ENCODE measurements at places on chromosomes 5 and 9.

- DNase-seq, result no peak
These were observed 270.6 kb downstream of the FAM170A start for GRCh38 chr5:119899981-119900380.

DNA sequence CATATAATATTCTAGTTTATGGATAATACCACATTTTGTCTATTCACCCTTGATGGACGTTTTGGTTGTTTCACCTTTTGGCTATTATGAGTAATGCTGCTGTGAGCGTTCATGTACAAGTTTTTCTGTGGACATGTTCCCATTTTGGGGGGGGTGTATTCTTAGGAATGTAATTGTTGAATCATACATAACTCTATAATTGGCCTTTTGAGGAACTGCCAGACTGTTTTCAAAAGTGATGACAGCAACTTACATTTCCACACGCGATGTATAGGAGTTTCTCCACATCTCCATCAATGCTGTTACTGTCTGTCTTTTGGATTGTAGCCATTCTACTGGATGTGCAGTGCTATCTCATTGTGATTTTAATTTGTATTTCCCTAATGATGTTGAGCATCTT, 69.8 kb downstream of the SLC46A2 start:
- no peak for DNase-seq

GRCh38 chr9:115649991-115650472, 503.6 kb upstream of the PAPPA start:
- peak; percentile 76 for DNase-seq

DNA sequence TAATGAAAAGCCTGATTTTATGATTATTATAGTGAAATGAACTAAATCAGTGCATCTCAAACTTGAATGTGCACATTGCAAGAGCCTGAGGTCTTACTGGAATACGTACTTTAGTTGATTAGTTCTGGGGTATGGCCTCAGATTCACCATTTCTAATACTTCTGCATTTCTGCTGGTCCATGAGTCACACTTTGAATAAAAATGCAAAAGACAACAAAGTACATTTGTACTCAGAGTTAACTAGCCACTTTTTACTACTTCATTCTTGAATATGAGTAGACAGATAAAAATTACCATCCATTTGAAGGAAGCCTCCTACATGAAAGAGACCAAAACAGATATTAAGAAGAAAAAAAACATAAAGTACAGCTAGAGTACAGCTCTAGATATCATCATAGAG, 27.1 kb upstream of the PRR16 start:
- no peak for DNase-seq

GRCh38 chr5:140216478-140217074, 41.6 kb downstream of the CYSTM1 start:
- DNase-seq, result no peak

DNA sequence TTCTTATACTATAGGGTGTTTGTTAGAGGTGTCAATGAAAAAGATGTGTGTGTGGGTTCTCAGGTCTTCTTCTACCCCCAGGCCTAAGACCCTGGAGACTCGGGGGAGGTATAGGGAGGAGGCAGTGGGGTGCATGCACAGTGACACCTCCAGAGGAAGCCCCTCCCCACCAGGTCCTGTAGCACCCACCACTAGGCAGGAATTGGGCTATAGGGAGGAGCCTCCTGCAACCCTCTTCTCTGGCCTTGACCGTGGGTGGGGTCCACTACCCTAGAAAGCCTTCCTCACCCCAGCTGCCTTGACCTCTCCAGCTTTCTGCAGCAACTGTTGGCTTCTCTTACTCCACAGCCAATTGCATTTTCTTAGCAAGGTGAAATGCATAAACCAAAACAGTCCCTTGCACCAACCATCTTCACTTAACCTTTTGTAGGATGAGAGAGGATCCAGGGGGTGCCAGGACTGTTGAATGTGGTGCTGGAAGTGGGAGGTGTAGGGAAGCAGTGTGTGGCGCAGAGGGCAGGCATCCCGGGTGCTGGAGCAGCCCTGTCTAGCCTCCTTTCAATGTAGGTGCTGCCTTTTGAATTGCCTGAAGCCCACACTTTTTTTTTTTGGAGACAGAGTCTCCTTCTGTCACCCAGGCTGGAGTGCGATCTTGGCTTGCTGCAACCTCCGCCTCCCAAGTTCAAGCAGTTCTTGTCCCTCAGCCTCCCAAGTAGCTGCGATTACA, 128.5 kb downstream of the RGS3 start:
- DNase-seq, result no peak

DNA sequence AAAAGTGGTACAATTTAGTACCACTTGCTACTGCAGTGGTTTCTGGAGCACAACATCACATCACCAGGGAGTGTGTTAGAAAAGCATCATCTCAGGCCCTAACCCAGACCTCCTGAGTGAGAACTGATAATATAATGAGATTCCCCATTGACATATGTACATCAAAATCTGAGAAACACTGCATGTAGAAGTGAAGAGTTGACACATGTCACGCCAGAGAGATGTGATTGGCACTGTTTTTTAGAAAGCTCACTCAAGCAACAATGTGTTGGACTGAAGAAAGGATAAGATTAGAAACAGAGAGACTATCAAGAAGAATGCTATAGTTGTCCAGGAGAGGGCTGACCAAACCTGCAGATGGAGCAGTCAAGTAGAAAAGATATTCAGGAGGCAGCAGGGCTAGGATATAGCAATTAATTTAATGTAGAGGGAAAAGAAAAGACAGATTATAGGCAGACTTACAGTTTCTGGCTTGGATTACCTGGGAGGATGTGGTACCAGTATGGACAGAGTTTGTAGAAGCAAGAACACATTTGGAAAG, 324.4 kb upstream of the ADAMTSL1 start:
- no peak for DNase-seq

- DNase-seq, result no peak
These were observed 245.5 kb downstream of the AUH start for GRCh38 chr9:91116211-91116610.

DNA sequence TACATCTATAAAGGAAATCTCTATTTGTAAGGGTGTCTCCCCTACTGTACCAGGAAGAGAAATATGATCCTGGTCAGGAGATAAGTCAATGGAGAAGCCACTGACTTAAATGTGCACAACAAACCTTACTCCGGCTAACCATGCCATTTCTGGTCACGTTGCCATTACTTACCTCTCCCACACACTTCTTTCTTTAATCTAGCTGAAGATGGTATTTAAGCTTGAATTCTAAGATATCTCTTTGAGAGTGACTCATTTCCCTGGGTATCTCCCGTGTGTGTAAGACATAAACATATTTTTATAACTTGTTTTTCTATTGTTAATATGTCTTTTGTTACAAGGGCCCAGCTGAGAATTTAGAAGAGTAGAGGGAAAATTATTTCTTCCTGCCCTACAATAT, 296.6 kb downstream of the SEMA5A start:
- no peak for DNase-seq

- DNase-seq, result no peak
These were observed 90.6 kb upstream of the MIER3 start for GRCh38 chr5:57042524-57042931.

DNA sequence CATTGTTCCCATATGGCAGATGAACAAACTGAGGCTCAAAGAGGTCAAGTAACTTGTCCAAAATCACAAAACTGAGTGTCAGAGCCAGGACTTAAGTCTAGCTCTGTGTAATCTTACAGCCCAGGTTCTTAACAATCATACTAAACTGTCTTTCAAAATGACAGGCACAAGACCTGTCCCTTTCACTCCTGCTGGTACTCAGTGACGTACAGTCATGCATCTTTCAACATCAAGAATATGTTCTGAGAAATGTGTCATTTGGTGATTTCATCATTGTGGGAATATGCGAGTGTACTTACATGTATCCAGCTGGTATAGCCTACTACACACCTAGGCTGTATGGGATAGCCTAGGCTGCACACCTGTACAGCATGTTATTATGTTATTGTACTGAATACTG, 646.8 kb upstream of the WWC1 start:
- DNase-seq, result no peak

DNA sequence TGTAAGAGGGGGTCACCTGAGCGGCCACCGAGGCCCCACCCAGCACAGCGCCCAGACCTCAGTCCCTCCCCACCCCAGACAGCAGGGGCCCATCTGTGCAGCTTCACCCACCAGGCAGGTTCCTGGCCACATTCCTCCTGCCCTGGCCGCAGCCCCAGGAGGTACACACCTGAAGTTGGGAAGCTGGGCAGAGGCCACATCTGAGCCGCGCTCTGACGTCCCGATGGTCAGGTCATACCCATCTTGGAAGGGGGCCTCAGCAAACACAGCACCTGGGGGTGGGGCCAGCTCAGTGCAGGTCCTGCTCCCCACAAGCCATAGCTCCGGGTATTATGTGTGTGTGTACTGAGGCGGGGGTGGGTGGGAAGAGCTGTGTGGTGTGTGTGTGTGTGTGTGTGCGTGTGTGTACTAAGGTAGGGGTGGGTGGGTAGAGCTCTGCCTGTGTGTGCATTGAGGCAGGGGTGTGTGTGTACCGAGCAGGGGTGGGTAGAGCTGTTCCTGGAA, 5.6 kb downstream of the SPOUT1 start:
- DNase-seq, result no peak

DNA sequence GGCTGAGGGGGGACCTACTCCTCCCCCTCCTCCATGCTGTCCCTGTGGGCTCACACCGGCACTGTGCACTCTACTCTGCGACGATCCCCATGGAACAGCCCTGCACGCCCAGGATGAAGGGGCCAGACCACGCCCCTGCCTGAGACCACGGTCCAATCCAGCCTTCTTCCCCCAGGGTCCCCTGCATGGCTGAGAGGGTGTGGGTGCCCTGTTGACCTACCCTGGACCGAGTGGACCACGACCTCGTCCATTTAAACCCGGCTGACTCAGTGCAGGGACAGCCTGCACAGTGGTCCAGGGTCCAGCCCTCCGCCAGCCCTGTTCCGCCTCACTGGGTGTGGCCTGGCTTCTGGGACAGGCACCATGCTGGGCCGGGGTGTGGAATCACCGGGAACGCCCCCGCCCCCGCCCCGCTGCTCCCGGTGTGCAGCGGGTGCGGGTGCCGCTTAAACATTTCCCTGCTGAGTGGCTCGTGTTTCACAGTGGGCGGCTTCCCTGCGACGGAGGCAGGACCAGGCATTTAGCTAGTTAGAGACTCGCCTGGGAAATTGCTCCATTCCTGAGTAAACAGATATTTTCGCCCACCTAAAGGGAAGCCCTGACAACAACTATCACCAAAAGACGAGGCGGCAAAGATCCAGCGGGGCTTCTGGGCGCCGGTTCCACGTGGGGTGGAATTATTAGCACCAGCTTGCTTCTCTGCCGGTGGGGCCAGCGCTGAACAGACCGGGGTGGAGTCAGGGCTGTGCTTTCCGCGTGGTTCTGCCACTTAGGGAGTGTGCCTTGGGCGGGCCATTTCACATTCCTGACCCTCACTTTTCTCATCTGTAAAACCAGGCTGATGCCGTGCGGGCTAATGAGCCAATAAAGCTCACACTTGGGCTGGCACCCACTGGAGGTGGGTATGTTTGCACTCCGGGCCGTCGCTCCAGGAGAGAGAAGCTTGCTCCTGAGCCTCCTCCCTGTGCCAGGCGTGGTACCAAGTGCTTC, 22.6 kb downstream of the DBH start:
- DNase-seq, result no peak

DNA sequence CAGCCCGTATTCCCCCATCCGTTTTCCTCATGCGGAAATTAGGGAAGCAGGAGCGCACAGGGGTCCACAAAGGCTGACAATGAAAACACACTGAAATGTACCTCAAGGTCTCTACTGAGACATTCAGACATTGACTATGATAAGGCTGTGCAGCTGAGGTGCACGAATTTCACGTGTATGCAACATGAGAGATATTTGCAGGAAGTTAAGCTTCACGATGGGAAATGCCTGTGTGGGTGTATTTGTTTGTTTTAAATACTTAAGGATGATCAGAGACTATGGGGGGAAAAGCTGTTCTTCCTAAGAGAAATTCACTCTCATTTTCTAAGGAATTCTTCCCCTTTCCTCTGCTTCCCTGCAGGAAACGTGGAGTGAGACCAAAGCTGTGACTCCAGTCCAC, 2.6 kb upstream of the SPATA31E1 start:
- DNase-seq, result no peak

GRCh38 chr5:122352331-122352730, 40.3 kb downstream of the SNCAIP start:
- no peak for DNase-seq

- no peak for DNase-seq
These were observed 20.4 kb upstream of the KIF12 start for GRCh38 chr9:114119242-114120191.

GRCh38 chr9:78783743-78784142, 486.8 kb downstream of the PSAT1 start:
- DNase-seq, result no peak

- peak; percentile 45 for DNase-seq
These were observed 77.4 kb downstream of the SEC61B start for GRCh38 chr9:99299211-99300102.

DNA sequence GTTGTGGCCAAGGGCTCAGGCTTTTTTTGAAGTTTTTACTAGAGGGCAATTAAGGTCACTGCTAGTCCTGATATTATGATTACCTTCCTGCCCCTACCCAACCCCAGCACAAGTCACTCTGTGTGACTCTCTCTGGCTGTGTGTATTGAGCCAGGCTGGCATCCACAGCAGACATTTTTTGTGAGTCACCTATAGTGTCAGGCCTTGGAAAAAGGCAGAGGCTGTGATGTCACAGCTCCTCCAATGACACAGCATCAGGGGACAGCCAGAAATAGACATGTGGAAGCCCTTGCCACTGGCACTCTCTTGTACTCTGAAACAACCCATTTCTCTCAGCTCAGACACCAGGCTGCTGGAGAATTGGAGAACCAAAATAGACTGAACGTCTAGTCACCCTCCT, 145.4 kb downstream of the NMUR2 start:
- DNase-seq, result no peak

- no peak for DNase-seq
These were observed 65.3 kb downstream of the RXRA start for GRCh38 chr9:134391319-134392231.

DNA sequence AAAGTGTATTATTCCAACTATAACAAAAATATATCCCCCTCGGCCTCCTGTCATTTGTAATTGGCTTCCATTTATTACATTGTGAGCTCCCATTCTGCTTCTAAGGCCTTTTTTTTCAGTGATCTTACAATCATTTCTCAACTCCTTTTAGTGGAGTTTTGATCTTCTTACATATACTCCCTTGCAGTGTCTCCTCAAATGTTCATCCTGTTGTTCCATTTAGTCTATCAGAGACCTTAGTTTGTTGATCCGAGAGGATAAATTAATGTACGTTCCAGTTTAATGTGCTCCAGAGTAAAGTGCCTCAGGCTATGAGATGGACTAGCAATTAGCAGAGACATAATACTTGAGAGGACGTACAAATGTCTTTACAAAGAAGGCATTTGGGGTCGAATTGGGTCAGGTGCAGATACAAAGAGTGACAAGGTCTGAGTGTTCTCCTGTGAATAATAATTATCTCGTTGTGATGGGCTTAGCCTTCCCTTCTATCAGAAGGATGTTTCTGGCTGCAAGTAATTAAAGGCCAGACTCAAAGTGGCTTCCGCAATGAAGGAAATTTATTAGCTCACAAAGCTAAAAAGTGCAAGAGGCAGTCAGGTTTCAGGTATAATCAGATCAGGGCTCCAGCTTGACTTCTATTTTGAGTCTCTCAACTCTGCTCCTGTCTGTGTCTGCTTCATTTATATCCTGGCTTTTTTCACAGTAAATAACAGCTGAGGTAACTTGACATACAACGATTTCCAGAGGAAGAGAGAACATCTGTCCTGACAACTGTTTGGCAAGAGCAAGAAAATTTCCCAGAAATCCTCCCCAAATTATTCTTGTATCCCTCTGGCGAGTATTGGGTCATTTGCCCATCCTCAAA, 30.1 kb downstream of the ARRDC3 start:
- no peak for DNase-seq

- DNase-seq, result no peak
These were observed 6.1 kb upstream of the ERMP1 start for GRCh38 chr9:5838884-5839571.

- DNase-seq, result no peak
These were observed 14.9 kb downstream of the NIPSNAP3B start for GRCh38 chr9:104778802-104779201.

Data from muscle of back (tissue), 13 donors.